GM12878 (cell line): ENCODE measurements at places on chromosomes 6 and 20. TPM values are rescaled to one million over a fixed set of nuclear protein-coding genes. Genes with fewer than 3 reads are reported as not detected.

WASF1 gene
- 8.7 and 8.8 TPM in 2 replicates for polyA plus RNA-seq

ZNF165 gene
- 4.2 and 5.4 TPM in 2 replicates for polyA plus RNA-seq

RHAG gene
- not detected in 2 replicates for polyA plus RNA-seq

UNC93A gene
- polyA plus RNA-seq, result not detected in 2 replicates

TAF4 gene
- polyA plus RNA-seq, result 1.3 and 1.7 TPM in 2 replicates

DNA sequence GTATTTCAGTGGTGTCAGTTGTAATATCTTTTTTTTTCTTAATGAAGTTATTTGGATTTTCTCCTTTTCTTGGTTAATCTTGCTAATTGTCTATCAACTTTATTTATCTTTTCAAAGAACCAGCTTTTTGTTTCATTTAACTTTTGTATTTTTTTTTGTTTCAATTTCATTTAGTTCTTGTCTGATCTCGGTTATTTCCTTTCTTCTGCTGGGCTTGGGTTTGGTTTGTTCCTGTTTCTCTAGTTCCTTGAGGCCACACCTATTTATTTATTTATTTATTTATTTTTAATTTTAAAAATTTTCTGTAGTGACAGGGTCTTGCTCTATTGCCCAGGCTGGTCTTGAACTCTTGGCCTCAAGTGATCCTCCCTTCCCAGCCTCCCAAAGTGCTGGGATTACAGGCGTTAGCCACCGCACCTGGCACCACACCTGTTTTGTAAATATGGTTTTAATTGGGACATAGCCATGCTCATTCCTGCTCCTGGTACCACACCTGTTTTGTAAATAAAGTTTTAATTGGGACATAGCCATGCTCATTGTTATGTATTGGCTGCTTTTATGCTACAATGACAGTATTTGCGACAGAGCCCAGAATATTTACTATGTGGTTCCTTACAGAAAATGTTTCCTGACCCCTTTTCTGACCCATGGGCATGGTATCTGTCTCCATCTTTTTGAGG lies 22.2 kb downstream of the KDM1B start:
- no peak for DNase-seq

DNA sequence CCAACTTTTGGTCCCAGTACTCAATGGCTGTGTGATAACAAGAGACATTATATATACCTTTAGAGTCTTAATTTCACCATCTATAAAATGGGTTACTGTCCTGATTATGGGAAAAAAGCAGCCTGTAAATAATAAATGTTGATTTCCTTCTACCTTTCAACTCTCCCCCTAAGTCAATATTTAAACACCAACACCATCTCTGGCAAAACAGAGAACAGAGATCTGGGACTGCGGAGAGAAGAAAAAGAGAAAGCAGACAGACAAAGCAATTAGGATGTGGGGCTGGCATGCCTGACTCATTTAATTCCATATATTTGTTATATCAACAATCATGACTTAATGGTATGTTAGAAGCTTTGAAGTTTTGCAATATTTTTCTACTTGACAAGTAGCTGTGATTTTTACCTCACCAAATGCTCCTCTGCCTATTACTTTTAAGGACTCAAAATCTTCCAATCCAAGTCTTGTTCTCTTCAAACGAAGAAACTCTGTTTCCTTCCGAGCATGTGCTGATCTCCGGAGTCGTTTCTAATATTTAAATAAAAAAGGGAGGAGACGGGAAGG lies 23.3 kb downstream of the STK38 start:
- no peak for DNase-seq

DNA sequence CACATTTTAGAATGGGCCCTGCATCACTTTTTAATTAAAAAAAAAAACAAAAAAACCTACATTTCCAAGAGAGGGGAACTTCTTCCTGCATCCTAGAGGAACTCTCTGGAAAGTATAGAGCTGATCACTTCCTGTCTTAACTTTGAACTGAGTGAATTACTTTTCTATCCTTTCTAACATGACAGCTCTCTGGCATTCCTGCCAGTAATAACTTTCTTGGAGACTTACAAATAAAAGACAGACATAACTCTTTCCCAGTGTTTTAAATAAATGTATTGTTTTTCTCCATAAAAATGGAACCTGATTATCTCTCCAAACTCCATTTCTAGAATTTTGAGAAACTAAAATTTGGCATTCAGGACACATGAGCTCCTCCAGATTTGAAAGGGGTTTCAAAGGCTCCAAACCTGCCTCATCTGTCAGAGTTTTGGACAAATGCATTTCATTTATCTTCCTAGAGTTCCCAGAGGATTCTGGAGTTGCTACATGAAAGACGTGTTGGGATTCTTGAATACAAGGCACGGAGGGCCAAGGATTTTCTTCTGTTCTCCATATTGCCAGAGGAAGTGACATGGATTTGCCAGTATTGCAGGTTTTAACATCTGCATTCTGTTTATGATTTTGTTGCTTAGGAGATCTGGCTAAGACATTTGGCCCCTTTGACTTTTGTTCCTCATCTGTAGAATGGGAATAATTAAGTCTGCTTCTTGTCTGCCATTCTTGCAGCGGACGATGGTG lies 2.0 kb upstream of the SMOC2 start:
- DNase-seq, result no peak

- DNase-seq, result no peak
Measured at GRCh38 chr20:17969884-17970409, 1.1 kb downstream of the MGME1 start.
